Hematopoietic multipotent progenitor cell treated with erythropoietin and hydrocortisone succinate and interleukin-3 and kit ligand, for 4 days (in vitro differentiated cells): ENCODE measurements at places on chromosomes 16 and 17.

GRCh38 chr17:62935523-62935922, 30.5 kb upstream of the TANC2 start:
- no peak for DNase-seq

DNA sequence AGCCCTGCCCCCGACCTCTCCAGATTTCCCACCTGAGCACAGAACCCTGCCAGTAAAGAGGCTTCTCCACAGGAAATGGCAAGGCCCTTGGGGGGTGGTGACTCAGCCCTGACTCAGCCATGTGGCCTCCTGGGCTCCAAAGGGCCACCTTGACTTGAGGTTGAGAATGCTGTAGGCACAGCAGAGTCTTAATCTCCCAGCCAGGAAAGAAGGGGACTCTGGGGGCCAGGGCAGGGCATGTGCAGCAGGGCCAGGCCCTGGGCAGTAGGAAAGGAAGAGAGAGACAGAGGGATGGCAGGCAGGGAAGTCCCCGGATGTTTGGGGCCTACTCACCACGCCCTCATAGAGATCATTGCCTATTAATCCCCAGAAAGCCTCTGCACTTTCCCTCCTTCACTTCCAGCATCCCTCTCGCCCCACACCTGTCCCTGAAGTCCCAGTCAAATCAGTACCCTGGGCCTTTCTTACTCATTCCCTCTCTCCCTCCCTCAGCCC, 4.8 kb upstream of the ITGA3 start:
- peak; percentile 36 for DNase-seq

DNA sequence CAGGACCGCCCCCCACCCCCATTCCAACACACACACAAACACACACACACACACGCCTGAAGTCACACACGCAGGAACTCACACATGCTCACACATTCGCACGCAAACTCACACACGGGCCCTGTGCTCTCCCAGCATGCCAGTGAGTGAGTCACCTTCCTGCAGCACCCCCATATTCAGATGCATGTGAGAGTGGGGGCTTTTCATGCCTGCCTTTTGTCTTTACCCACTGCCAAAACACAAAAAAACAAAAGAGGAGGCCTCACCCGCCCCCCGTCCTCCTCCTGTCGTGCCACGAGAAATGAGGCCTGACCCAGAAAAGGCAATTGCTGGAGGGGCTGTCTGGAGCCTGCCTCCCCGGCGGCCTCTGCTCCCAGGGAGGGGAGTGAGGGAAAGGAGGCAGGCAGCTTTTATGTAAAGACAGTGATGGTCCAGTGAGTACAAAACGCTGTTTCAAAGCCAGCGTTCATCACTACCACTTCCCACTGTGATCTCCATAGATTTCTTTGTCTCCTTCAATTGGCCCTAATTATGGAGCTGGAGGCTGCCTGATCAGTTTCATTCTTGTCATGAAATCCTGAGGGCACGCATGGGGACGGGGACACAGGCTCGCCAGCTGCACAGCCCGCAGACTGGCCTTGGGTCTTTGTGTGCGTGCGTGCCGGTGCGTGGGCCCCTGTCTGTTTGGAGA, 29.5 kb upstream of the GSE1 start:
- no peak for DNase-seq

DNA sequence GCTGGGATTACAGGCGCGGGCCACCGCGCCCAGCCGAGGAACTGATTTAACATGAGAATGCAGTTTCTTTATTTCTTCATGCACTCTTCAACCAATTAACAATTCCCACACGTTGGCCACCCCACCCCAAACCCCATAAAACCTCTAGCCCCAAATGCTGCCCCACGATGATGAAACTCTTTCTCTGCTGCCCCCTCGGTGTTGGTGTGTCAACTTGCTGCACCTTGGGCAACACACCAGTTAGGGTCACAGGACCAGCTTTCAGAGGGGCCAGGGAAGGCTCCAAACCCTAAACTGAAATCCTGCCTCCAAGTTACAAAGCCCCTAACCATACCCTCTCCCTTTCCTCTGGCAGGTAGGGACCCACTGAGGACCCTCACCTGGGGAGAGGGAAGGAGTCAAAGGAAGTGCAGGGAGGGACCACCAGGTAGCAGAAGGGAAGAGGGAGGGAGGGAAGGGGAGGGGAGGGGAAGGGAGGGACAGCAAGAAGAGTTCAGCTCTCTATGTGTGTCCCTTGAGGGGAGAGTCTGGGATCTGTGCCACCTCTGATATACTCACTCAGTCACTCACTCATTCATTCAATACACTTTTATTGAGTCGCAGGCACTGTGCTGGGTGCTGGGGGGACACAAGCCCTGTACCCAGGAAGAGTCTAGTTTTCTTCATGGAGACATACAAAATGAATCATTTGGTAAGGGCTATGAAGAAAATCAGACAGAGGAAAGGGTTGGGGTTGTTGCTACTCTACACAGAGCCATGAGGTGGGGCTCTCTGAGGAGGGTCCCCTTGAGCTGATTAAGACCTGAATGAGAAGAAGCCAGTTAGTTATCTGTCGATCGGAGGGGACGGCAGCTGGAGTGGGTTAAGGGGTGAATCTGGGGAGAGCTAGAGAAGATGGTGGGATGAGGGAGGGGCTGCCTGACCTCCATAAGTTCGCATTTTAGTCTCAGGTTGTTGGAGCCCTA, 3.9 kb downstream of the PLXDC1 start:
- no peak for DNase-seq

DNA sequence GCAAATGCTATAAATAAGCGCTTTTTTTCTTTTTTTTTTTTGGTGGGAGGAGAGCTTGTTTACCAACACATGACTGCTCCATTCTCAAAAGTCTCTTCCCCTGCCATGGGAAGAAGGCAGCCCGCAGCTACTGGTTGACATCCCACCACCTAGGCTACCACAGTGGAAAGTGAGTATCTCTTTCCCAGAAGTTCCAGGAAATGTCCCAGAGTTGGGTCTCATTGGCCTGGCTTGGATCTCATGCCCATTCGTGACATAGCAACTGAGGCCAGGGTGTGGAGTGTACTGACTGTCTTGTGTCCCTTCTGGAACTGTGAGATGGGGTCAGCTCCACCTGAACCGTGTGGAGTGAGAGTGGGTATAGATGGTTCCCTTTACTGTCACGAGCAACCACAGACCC, 29.5 kb upstream of the BRD7 start:
- DNase-seq: no peak

GRCh38 chr17:22286337-22287041, 594.2 kb downstream of the KCNJ18 start:
- no peak for DNase-seq

- DNase-seq: no peak
These were observed 42.1 kb upstream of the ADCY7 start for GRCh38 chr16:50224286-50224685.

GRCh38 chr17:81301195-81302144, 6.4 kb upstream of the SLC38A10 start:
- DNase-seq: no peak

- no peak for DNase-seq
These were observed 39.4 kb upstream of the MTSS2 start for GRCh38 chr16:70725024-70725911.

DNA sequence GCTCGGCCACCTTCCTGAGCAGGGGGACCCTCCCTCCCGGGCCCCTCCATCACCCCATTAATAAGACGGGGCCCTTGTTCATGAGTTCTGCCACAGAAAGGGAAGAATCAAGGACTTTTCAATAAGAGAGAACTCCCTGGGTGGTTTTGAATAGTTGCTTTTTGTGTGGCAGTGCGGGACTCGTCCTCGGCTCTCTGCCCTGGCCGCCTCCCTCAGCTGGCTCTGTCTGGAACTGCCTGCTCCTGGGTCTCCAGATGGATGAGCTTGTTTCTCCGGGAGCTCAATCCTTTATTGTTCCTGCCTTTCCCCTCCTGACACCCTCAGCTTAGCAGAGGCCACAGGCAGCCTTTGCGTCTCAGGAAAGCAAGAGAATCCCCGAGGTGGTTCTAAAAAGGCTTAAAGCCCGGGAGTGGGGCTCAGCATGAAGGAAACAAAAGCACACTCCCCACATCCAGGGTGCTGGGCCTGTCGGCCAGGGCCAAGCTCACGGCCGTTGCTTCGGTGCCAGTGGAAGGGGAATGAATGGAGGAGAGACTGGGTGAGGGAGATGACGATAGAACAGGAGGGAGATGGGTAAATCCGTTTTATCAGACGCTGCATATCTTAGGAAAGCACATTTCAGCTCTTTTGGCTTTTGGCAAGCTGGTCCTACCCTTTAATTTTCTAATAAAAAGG, 60.2 kb downstream of the RAI1 start:
- no peak for DNase-seq

DNA sequence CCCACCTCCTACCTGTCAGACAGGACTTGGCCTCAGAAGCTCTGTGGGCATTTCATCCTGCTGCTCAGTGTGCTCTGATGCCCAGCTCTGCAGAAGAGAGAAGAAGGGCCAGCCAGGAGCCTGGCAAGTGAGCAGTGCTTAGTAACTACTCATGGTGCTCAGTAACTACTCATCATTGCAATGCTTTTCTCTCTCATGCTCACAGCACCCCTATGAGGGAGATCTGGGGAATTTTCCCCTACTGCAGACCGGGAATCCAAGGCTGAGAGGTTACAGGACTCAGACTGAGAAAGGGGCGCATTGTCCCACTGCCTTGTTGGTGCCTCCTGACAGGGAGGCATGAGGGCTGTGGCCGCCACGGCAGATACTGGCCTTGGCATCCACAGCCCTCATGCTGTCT, 261.1 kb downstream of the C16orf95 start:
- no peak for DNase-seq

- peak; percentile 50 for DNase-seq
These were observed 12.3 kb downstream of the CES4A start for GRCh38 chr16:67000384-67001351.

- DNase-seq: no peak
These were observed 31.1 kb downstream of the RPH3AL start for GRCh38 chr17:321386-321941.

DNA sequence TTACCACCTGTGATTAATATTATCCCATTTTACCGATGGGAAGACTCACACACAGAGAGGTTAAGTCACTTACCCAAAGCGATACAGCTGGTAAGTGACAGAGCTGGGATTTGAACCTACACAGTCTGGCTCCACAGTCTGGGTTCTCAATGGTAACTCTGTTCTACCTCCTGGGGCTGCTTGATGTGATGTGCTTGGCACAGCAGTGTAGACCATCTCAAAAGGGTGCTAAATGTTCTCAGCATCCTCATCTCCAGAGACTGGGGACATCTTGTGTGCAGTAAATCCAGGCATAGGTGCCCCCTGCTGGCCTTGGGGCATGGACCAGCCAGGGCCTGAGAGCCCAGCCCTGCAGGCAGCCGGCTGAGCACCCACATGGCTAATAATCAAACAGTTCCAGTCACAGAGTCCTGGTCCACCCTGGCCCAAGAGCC, 15.4 kb upstream of the KATNB1 start:
- DNase-seq: peak; percentile 90

DNA sequence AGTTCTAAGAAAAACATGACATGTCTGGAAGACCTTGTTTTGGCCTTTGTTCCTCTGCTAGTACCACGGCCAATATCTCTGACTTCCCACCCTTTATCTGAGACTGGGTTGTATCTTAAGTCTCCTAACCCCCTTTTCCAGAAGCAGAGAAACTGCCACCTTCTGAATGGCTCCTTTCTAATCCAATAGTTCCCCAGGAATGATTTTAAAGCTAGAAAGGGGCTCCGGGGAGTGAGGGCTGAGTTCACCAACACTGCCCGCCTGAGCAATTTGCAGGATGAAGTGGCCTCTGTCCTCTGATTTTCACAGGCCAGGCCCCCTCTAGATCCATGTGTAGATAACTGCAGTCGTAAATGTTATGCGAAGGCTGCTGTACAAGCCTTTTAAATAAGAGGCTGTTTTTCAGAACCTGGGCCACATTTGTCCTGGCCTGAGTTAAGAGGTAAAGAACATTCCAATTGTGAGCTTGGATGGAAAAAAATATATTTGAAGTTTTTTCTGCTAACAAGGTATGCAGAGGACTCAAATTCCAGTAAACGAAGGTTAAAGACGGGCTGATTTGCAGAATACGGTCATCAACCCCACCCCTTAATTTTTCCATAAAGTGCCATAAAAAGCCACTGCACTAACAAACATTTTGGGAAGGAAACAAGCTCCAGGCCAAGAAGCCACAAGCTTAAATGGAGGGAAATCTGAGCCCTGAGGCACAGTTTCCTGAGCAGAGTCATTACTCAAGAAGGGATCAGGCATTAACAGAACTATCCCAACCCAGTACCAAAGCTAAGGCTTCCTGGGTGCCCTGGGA, 117.0 kb upstream of the MAF start:
- DNase-seq: no peak

GRCh38 chr17:76003915-76004314, 3.3 kb downstream of the CDK3 start:
- DNase-seq: no peak

DNA sequence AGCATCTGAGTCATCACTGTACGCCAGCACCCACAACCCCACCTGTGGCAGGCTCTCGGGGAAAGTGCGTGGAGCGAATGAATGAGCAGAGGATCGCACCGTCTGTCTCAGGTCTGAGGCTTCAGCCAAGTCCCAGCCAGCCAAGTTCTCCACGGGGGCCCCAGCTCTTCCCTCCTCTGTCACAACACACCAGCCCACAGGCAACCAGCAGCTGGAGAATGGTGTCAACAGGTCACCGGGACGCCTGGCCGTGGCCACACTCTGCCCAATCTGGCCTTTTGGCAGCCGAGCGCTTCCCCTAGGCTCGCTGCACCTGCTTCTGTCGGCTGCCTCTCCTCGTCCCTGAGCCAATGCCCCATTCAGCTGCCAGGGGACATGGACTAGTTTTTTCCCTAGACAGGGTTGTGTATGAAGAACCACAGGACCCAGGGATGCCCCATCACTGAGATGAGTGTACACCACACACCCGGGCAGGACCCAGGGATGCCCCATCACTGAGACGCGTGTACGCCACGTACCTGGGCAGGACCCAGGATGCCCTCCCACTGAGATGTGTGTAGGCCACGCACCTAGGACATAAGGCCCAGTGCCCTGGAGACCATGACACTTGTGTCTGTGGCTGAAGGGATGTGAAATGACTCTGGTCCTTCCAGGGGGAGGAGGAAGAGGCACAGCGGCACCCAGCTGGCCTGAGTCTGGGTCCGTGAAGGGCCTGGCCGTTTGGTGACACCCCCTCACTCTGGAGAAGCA, 52.8 kb downstream of the ABR start:
- no peak for DNase-seq

GRCh38 chr17:33506889-33507650, 214.0 kb upstream of the ASIC2 start:
- peak; percentile 74 for DNase-seq

DNA sequence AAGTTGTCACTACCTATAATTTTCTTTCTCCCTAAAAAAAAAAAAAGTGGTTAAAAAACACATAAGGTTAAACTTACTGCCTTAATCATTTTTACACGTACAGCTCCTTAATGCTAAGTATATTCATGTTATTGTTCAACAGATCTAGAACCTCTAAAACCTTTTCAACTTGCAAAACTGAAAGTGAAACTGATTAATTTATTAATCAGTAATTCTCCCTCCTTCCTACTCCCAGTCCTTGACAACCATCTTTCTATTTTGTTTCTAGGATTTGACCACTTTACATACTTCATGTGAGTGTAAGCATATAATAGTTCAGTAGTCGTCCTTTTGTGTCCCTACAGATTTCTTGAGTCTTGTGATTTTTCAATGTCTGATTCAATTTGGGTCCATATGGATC, 251.4 kb upstream of the KIF2B start:
- DNase-seq: no peak
